ENCODE measurements at places on chromosomes 11 and 22.

DNA sequence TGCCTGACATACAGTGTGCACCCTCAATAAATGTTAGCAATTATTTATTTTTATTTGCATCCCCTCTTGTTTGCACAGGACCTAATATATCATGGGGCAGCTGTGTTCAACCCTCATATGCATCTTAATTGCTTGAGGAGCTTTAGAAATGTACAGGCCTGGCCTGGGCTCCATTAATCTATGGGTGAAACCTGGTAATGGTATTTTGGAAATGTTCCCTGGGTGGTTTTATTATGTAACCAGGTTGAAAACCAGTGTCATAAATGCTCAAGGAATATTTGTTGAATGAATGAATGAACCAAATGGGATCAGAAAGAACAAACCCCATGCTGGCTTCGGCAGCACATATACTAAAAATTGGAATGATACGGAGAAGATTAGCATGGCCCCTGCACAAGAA is 84.0 kb upstream of the PICALM start:
- DNase-seq = no peak

DNA sequence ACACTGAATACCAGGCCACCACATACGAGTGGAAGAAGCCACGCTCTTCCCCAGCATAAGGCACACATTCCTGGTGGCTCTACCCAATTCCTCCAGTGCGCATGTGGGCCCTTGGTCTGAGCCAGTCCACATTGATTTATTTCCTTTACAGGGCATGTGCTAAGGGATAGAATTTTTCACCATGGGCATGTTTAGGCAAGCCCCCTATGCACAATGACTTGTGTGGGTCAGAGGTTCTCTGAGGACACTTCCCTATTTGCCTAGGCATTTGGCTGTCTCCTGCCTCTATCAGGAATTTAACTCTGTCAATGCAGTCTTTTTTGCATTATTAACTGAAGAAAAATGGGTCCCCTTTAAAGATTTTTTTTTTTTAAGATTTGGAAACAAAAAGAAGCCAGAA is 718.1 kb downstream of the NTM start:
- no peak for DNase-seq

DNA sequence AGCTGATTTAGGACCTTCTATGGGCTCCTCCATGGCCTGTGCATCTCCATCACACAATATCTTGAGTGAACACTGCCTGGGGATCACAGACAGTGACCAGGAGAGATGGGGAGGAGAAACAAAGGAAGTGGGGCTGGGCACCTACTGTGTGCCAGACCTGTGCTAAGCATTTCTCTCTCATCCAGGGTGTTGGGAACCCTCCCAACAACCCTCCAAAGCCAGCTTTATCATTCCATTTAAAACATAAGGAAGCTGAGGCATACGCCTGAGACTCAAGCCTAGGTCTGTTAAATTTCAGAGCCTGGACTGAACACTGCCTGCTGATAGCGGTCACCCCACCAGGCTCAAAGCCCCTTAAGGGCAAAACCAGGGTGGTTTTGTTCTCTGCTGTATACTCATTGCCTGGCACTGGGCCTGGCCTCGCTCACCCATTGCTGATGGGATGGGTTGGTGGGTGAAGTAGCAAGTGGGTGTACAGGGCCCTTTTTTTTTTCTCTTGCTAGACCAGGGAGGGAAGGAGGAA is 130.1 kb downstream of the MN1 start:
- DNase-seq = no peak

GRCh38 chr22:48103126-48103875 is 1340.9 kb downstream of the TBC1D22A start:
- DNase-seq = no peak

- DNase-seq = no peak
Measured at GRCh38 chr22:33848251-33848650, 72.0 kb downstream of the LARGE1 start.

DNA sequence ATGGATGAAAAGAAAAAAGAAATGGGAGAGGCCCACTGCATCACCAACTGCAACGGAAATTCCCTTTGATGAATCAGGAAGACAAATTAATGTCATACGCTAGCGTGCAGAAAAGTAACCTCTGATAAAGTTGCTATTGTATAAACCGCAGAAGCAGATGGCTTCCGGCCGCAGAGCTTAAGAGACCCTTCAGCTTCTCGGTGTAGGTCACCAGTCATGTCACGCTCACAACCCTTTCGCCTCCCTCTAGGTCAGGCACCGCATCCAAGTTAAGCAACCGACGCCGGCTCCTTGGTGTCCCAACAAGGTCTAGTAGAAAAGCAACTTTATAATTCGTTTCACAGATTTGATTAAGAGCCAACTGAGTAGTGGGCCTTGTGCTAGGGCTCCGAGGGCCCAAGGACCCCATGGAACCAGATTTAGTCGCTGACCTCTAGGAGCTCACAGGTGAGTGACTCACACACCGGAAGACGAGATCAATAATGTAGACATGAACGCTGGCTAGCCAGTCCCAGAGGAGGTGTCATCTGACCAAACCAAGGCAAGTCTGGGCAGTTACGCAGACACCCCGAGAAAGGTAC is 1.2 kb upstream of the ZFP91 start:
- no peak for DNase-seq

- DNase-seq = no peak
Measured at GRCh38 chr11:35235936-35236666, 97.1 kb downstream of the CD44 start.

DNA sequence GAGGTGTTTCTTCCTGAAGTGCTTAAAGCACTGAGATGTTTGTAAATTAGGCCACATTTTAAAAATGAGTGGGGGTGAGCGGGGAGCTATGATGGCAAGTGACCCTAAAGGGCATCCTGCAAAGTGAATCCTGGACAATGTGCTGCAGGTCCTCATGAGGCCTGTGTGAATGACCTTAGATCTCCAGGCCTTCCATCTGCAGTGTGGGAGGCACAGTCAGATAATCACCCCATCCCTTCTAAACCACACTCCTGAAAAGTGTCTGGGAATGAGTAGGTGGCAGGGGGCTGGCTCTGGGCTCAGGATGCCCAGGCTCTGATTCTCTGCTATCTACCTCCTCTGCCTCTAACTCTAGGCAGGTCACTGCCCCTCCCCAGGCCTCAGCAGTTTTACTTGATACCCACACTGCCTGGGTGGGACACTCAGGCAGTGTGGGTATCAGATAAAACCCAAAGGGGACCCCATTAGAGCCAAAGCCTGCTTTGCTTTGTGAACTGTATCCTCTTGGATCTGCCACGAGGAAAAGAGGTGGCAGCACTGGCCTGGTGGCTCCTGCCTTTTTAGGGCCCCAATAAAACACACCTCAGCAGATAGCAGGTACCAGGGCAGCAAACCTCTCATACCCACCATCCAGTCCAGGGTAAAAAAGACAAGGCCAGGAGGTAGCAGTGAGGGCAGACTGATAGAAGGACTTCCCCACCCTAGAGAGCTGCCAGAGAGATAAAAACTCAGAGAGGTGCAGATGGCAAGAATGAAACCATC is 10.5 kb downstream of the STARD10 start:
- DNase-seq = no peak

DNA sequence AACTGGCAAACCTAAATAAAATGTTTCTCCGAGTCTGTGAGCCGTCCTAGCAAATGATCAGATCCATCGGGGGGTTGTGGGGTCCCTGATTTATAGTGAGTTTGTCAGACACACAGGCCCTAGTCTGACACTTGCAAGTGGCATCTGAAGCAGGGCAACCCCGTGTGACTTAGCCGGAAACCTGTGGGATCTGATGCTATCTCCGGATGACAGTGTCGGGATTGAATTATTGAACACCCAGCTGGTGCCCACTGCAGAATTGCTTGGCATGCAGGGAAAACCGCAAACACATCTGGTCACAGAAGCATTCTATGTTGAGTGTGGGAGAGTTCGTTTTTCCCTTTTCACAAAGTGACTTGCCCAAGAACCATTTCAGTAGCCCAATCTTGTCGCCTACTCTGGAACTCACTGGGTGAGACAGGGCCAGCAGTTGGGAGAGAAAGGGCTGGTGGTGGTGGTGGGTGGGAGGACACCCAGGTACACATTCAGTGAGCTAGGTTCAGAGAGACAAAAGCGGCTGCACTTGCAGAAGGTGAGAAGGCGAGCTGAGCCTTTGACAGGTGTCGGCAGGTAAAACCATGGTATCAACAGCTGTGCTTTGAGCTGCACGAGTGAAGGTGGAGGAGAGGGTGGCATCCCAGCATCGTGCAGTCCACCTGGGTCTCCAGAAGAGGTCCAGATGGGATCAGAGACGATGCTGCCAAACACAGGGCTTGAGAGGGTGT is 33.7 kb upstream of the B3GAT1 start:
- no peak for DNase-seq

DNA sequence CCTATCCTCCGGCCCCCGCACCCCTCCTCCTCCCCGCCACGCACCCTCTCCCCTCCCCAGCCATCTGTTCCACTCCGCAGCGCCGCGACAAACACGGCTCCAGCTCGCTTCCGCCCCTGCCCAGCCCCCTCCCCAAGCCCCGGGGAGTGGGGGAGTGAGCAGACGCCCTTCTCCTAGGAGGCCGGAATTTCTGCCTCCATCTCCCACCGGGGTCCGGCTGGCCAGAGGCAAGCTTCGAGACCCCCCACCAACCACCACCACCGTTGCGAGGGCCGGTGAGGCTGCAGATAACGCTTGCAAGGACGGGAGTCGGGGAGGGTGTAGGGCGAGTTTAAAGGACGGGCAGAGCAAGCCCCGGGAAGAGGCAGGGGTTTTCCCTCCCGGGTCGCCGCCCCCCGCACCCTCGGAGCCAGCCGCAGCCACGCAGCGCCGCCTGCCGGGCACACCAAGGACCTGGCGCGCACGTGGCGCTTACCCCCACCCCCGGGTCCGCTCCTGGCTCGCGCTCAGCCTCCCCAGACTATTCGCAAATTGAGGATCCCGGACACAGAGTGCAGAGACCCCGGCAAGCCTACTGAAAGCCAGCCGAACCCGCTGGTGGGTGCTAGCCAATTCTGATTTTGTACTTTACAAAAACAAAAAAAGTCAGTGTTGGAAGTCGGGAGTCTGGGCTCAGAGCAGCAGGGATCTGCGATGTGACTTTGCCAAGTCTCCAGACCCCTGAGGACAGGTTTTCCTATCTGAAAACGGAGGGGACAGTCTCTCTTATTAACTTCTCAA is 22.6 kb downstream of the RTN4RL2 start:
- DNase-seq = peak; percentile 100

DNA sequence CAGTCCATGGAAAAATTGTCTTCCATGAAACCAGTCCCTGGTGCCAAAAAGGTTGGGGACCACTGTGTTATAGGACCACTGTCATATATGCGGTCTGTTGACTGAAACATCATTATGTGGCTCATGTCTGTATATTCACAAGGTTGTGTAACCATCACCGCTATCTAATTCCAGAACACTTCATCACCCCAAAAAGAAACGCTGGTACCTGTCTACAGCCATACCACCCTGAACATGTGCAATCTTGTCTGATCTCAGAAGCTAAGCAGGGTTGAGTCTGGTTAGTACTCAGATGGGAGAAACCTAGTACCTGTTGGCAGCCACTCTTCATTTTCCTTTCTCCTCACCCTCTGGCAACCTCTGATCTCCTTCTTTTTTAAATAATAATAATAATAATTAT is 12.9 kb upstream of the PIK3IP1 start:
- no peak for DNase-seq

DNA sequence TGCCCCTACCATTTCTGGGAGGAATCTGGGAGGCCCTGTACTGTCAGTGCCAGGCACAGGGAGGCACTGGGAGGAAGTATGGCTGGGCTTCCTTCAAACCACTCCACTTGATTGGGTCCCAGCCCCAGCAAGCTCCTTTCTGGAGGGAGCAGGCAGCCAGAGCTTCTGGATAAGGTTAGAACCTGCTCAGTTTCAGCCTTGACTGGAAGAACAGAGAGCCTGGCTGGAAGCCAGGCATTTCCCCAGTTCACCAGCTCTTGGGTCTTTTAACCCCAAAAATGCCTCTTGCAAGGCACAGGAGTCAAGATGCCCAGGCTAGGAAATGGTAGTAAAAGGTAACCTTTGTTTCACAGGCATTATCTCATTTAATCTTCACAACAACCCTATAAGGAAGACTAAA is 9.0 kb upstream of the KCTD14 start:
- no peak for DNase-seq

- DNase-seq = no peak
Measured at GRCh38 chr22:28250036-28250695, 331.1 kb upstream of the PITPNB start.

GRCh38 chr11:28526406-28526751 is 418.2 kb downstream of the METTL15 start:
- DNase-seq = no peak

GRCh38 chr11:132590986-132591385 is 941.3 kb downstream of the OPCML start:
- DNase-seq = no peak

DNA sequence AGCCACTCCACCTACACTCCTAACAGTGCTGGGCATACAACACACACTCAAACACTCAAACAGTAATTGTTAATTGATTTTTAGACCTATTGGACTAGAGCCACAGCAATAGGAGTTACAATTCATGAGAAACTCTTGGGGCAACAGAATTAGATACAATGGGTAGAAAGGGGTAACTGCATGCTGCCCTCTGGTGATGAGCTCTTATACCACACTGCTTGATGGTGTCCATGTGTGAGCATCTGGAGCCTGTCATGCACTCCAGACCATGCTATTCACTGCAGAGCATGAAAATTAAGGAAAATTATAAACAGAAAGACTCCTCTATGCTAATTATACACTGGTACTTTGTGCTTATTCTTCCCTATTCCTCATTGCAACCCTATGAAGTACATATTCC is 975.5 kb upstream of the CCDC90B start:
- no peak for DNase-seq

DNA sequence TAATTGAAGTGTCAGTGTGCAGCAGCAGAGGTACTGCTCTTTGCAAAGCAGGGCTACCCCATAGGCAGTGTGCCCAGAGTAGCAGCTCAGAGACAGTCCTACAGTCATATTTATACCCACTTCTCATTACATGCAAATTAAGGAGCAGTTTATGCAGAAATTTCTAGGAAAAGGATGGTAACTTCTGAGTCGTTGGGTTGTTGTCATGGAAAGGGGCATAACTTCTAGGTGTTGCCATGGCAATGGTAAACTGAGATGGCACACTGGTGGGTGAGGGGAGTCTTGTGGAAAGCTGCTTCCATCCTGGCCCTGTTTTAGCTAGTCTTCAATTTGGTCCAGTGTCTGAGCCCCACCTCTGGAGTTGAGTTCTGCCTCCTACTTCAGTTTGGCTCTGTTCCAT is 77.4 kb downstream of the MN1 start:
- no peak for DNase-seq

Measured in HuH-7 (cell line).